ENCODE measurements at places on chromosomes 11 and 22.
A peak's percentile ranks its signal among the peaks of the same experiment; 100 is the strongest.

DNA sequence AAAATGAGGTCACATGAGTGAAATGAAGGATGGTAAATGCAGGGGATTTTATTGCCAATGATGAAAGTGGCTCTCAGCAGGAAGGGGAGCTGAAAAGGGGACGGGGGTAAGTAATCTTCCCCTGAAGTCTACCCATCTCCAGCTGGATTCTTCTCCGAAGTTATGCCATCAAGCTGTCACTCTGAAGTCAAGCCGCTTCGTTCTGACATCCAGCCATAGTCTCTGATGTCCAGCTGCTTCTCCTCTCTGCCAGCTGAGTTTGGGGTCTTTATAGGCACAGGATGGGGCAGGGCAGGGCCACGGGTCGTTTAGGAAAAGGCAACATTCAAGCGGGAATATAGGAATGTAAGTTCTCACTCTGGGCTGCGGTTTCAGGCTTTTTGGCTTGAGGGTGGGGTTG lies 181.9 kb upstream of the ANO3 start:
- no peak for DNase-seq

GRCh38 chr11:131658414-131658813 lies 288.0 kb downstream of the NTM start:
- DNase-seq, result no peak

GRCh38 chr11:67283481-67283963 lies 5.6 kb upstream of the ANKRD13D start:
- no peak for DNase-seq

DNA sequence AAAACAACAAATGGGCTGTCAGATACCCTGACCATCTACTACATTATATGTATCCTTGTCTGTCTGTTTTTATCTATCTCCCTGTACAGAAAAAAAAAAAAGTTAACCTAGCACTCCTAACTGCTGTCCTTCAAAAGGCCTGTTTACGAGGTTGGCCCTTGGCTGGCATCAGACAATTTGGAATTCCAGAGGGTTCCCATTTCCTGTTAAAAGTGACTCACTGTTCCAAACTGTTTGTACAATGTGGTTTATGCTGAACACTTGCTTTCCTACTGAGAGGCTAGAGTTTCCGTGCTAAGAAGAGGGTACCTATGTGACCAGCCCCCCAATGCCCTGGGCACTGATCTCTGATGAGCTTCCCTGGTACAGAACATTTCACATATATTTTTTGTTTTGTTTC lies 65.9 kb upstream of the HMGXB4 start:
- DNase-seq, result no peak

DNA sequence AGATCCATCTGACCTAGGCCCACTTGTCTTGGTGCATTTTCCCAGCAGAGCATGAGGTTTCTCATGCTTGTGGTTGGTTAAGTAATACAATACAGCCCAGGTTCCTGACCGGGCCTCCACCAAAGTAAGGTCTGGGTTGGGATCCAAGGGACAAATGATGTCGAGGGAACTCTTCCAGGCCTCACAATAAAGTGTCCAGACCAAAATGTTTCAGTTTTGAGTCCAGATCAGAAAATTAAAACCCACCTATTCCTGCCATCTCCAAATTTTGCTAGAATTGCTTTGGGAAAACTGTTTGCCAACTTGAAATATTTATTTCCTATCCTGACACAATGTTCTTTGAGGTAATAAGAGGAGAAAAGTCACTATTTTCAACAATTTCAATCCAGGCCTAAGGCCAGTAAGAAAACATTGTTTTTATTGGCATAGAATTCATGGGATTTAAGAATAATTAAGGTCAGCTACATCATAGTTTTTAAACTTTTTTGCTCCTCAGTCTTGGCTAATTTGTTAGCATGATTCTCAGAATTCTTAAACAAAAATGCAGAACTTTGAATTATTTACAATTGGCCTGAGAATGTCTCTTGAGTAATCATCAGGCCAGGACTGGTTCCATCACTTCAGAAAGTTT lies 51.4 kb downstream of the ME3 start:
- DNase-seq, result no peak

GRCh38 chr11:68564261-68564660 lies 103.7 kb downstream of the PPP6R3 start:
- DNase-seq, result no peak

DNA sequence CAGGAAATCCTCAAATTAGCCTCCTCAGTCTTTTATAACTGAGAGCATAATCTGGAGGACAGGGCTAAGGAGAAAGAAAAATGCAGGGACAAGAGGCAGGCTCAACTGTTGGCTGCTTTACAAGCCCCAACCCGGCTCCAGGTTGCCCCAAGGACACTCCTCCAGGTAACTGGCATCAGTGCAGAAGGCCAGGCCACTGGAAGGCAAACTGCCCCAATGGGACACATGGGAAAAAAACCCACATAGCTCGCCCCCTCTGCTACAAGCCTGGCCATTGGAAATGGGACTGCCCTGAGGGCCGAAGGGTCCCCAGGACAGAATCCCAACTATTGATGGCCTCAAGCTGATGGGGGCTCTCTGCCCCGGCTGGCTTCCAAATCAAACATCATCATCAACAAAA lies 17.9 kb upstream of the FBLN1 start:
- DNase-seq, result no peak

DNA sequence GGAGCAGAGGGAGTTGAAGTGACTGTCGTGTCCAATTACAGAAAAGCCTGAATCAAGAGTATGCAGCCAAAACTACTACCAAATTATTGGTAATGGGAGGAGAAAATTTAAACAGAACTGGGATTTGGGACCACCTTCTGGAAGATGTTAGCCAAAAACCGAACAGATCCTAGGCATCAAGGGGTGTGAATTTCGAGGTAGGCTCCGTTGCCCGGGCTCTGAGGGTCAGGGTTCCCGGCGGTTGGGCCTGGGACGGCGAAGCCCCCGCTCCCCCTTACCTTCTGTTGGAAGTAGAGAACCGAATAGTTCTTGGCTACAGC lies 313 bp downstream of the PRCP start:
- DNase-seq, result no peak

GRCh38 chr11:109507836-109508561 lies 86.0 kb downstream of the C11orf87 start:
- no peak for DNase-seq

GRCh38 chr11:44338698-44339529 lies 29.0 kb upstream of the ALX4 start:
- DNase-seq, result no peak

DNA sequence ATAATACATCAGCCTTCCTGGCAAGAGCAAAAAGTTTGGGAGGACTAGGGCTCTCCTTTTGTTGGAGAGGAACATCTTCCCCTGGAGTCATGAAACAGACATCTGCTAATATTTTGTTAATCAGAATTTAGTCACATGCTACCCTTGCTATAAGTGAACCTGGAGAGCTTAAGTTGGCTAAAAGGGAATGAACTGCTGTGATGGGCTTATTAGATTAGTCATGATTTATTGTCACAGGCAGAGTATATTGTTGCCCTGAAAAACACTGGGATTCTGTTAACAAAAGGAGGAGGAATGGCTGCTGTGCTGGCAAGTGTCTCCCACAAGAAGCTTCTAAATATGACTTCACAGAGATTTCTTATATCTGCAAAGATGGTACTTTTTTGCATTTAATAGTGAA lies 16.0 kb downstream of the TCP11L1 start:
- DNase-seq, result no peak

DNA sequence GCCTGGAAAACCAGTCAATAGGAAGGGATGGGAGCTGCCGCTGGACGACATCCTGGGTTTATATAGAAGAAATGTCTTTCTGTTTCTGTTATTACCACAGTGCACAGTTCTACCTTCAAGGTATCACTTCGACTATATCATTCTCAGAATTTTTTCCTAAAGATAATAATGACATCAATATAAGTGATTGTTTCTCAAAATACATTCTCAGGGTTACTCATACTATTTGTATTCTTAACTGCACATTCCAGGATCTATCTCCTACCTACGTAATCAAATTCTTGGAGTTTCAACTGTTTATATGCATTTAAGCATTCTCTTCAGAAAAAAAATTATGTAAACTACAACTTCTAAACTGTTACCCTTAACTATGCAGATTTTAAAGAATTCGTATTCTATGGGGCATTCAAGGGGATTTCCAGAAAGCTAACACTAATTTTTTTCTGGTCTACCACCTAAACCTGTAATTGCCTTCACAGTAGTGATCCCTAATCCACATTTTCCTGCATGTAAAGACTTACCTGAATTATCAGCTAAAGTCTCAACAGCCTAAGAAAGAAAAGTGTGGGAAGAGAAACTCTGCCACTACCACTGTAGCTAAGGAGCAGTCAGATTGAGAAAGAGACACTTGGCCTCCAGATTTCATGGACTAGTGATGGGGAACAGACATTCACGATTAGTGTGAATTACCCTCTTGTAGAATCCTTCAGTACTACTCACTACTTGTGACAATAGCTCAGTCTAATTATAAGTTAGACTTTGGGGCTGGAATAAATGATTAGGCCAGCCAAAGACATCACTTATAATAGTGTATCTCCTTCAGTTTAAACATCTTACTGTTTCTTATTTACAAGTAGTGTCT lies at the start of gene OR51B5:
Gene OR51B5, minus strand, starts transcription at position 51 of the 862 bp plus-strand sequence. Its CDS starts 0 bp downstream, at position 51.
- no peak for DNase-seq

GRCh38 chr11:72235351-72236057 lies 8.5 kb downstream of the PHOX2A start:
- DNase-seq, result no peak

- DNase-seq, result no peak
Observed at GRCh38 chr11:95891423-95892170, 32.3 kb downstream of the MTMR2 start.

GRCh38 chr11:131875611-131876010 lies 505.2 kb downstream of the NTM start:
- DNase-seq, result no peak

DNA sequence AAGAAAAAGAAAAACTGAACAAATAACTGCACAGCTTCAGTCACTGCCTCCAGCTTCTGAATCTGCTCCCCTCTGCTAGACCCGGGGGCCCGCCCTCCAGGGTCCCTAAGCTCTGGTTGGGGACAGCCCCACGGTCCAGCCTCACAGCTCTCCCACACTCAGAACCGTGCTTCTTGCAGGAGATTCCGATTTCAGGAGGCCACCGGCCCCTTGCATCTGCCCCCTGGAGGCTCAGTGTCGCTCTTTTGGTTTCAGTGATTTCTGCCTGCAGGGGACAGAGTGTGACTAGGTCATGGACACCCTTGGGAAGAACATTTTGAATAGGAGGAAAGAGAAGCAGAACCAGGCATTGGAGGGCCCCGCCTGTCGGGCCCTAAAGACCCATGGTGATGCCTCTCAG lies 23.1 kb upstream of the RPS3 start:
- no peak for DNase-seq

- no peak for DNase-seq
Observed at GRCh38 chr22:48872271-48873190, 955.1 kb downstream of the BRD1 start.

GRCh38 chr11:17273668-17274282 lies 2.8 kb upstream of the NUCB2 start:
- DNase-seq, result no peak

- DNase-seq, result no peak
Observed at GRCh38 chr11:27926981-27927481, 180.9 kb downstream of the KIF18A start.

DNA sequence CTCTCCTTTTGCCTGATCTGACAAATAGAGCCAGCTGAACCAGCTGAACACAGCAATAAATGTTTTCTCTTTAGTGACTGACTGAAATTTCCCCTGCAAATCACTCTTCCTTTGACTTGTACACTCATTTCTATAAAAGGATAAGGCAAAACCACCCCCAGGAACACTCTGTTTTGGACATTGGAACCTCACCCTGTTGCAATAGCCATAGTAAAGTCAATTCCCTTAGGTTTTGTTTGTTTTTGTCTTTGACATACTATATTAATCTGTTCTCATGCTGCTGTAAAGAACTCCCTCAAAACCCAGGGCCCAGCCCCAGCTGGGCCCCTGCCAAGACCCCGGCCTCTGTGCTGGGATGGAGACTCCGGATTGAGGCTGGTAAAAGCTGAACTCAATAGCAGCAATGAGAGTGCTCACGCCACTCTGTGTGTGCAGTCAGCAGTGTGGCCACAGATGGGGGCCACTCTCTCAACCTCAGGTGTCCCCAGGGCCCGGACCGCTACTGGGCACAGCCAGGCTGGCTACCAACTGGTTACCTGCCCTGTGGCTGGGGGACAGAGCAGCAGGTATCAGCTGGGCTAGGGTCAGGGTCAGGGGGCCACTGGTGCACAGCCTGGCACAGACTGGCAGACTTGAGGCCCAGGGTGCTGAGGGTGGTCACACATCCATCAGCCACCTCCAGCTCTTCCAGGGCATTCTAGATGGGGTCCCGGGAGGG lies 597.4 kb downstream of the LUZP2 start:
- no peak for DNase-seq

DNA sequence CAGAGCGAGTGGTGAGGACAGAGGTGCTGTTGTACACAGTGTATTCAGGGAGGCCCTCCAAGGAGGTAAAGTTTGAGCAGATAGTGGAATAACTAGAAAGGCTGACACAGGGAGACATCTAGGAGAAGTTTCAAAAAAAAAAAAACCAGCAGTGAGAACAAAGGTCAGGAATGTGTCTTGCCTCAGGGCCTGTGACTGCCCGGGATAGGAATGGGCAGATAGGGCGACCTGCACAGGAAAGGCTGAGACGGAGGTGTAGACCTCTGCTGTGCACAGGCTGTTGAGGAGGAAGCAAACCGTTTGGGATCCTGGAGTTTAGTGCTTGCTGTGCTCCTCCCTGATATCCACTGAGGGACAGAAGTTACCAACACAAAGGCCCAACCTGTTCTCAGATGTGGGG lies 406.5 kb upstream of the B3GAT1 start:
- no peak for DNase-seq

GRCh38 chr11:102467080-102467708 lies 14.6 kb upstream of the TMEM123 start:
- no peak for DNase-seq

DNA sequence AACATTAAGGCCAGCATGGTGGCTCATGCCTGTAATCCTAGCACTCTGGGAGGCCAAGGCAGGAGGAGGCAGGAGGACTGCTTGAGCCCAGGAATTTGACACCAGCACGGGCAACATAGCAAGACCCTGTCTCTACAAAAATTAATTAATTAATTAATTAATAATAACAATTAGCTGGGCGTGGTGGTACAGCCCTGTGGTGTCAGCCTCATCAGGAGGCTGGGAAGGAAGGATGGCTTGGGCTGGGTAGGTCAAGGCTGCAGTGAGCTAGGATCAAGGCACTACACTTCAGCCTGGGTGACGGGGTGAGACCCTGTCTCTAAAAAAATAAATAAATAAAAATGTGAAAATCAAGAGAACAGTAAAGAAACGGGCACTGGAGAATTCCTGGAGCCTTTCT lies 1.4 kb downstream of the ARFGAP3 start:
- no peak for DNase-seq

GRCh38 chr11:86103808-86104207 lies 34.9 kb upstream of the PICALM start:
- peak; percentile 50 for DNase-seq

- DNase-seq, result peak; percentile 81
Observed at GRCh38 chr11:75583718-75584658, 21.9 kb downstream of the SERPINH1 start.

All from frontal cortex (tissue), 4 donors.